ENCODE measurements at places on chromosomes 1 and 21. TPM values are rescaled to one million over a fixed set of nuclear protein-coding genes. Genes with fewer than 3 reads are reported as not detected.

Gene AMPD1
- total RNA-seq = not detected

Gene HES3
- not detected for total RNA-seq

Gene HSPB7
- total RNA-seq = not detected

Gene HCRTR1
- total RNA-seq = not detected

Gene GPR25
- total RNA-seq = not detected

Gene ELAVL4
- not detected for total RNA-seq
